Activated CD8-positive, alpha-beta T cell treated with anti-CD3 and anti-CD28 coated beads for 36 hours (primary cell): ENCODE measurements at places on chromosomes 1 and 21. TPM values are rescaled to one million over a fixed set of nuclear protein-coding genes. Genes with fewer than 3 reads are reported as not detected.

GRCh38 chr1:54792686-54793282, 8.3 kb downstream of the TTC22 start:
- no peak overlapping the region for H3K4me3 ChIP-seq
- H3K4me1 ChIP-seq: peaks cover 7% of the 10 kb centered on the region
- peaks cover 5% of the 10 kb centered on the region for H3K36me3 ChIP-seq
- DNase-seq: no peak
- H3K27ac ChIP-seq: no peak overlapping the region

- no peak for DNase-seq
- H3K4me3 ChIP-seq: no peak overlapping the region
- H3K27me3 ChIP-seq: no peaks in the 10 kb centered on the region
- no peaks in the 10 kb centered on the region for H3K36me3 ChIP-seq
- H3K4me1 ChIP-seq: no peaks in the 10 kb centered on the region
Observed at GRCh38 chr1:31221072-31221471, 18.6 kb downstream of the NKAIN1 start.

DNA sequence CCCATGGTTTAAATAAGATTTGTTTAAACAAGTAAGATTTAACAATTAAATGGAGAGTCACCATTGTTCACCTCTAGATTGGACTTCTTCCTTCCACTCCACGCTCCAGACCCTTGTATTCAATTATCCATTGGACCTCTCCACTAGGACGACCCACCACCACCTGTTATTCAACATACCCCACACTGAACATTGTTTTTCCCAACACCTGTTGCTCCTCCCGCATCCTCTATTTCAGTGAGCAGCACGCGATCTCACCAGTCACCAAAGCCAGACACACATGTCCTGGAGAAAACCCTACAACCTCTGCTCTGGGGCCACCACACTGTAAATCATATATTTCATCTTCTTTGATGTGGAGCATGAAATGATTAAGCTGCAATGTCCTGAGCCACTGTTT, 28.6 kb downstream of the ATP8B2 start:
- no peak overlapping the region for H3K4me3 ChIP-seq
- H3K4me1 ChIP-seq: peaks cover 27% of the 10 kb centered on the region
- H3K27me3 ChIP-seq: no peaks in the 10 kb centered on the region
- H3K36me3 ChIP-seq: peaks cover 8% of the 10 kb centered on the region
- no peak for DNase-seq

Gene RAP1A
- 197 TPM for total RNA-seq

GRCh38 chr1:84020151-84020550, 21.2 kb upstream of the TTLL7 start:
- no peak for DNase-seq
- no peaks in the 10 kb centered on the region for H3K36me3 ChIP-seq
- no peak overlapping the region for H3K4me3 ChIP-seq
- no peaks in the 10 kb centered on the region for H3K27me3 ChIP-seq

Gene TMEM50B
- total RNA-seq: 14.4 TPM

GRCh38 chr1:22282364-22282995, 139.6 kb upstream of the WNT4 start:
- peaks cover 19% of the 10 kb centered on the region for H3K27me3 ChIP-seq
- no peaks in the 10 kb centered on the region for H3K36me3 ChIP-seq
- no peak overlapping the region for H3K27ac ChIP-seq
- H3K4me3 ChIP-seq: no peak overlapping the region

- H3K4me3 ChIP-seq: no peak overlapping the region
- no peak overlapping the region for H3K27ac ChIP-seq
- DNase-seq: peak; percentile 2
Observed at GRCh38 chr21:45990741-45991605, 9.4 kb downstream of the COL6A1 start.

DNA sequence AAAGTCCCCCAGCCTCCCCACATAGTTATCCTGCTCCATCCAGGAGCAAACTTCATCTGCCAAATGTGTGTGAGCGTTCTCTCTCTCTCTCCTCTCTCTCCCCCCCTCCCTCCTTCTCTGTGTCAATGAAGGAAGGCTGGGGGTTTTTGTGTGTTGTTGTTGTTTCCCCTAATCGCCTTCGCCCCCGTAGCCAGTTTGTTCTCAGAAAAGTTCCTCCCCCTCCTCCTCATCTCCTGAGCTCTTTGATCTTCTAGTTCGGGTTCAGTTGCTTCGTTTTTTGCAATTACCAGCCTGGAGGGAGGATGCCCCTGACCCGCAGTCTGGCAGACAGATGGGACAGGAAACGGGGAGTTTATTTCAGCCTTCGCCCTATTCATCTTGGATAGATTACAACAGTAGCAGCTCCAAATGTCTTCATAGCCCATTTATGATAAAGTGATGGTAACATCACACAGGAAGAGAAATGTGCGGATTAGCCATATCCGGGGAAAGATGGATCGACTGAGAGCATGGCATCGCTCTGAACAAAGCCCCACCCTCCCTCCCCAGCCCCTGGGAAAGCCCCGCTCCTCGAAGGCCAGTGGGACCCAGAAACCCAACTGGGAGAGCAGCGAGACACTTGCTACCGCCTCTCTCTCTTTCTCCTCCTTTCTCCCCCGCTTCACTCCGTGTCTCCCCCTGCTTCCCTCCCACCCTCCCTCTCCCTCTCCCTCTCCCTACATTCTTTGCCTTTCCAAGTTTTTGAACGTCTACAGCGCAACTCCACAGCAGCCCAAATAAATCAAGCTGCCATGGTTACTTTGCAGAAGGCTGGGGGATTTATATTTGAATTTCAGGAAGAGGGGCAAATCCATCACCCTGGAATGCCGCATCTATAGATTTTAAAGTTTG, 139.7 kb upstream of the ARHGEF16 start:
- H3K27ac ChIP-seq: no peak overlapping the region
- peaks cover 19% of the 10 kb centered on the region for H3K4me1 ChIP-seq
- no peaks in the 10 kb centered on the region for H3K36me3 ChIP-seq
- H3K27me3 ChIP-seq: peaks cover 17% of the 10 kb centered on the region
- H3K4me3 ChIP-seq: no peak overlapping the region
- no peak for DNase-seq

DNA sequence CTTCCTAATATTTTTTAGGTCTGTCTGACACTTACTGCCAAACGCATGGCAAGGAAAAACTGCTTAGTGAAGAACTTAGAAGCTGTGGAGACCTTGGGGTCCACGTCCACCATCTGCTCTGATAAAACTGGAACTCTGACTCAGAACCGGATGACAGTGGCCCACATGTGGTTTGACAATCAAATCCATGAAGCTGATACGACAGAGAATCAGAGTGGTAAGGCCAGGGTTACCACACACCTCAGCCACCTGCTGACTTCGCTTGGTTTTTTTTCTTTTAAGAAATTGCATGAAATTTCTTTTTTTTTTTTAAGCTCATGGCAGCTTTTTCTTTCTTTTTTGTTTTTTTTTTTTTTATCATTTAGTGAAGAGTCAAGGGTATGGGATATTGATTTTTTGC, 17.2 kb downstream of the ATP1A1 start:
- peaks cover 55% of the 10 kb centered on the region for H3K4me1 ChIP-seq
- H3K4me3 ChIP-seq: no peak overlapping the region
- H3K27ac ChIP-seq: no peak overlapping the region
- peaks cover 77% of the 10 kb centered on the region for H3K36me3 ChIP-seq
- no peaks in the 10 kb centered on the region for H3K27me3 ChIP-seq

DNA sequence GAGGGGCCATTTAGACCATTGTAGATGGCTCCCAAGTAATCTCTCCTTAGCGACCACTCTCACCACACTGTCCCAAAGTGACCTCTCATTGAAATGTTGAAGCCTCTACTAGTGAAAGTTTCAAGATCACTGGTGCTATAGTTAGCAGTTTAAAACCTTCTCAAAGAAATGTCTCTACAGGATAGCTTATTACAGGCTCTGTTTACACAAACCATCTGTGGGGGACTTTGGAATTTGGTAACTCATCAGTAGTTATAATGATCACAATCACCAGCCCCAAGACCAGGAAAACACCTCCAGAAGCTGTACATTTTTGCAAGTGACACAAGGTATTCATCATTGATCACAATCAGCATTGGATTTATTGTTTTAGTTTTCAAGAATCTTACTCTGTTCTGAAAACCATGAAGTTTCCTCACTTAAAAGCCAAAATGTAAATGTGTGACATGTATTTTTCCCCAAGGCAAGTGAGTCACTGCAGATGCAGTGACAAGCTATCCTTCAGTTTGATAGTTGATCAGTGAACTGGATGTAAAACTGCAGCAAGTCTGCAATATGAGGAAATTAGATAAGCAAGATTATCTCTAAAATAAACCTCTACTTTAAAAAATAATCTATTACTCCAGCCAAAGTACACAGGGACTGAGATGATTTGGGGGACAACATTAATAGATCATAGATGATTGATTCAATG, 41.9 kb downstream of the C21orf91 start:
- H3K27ac ChIP-seq: peak overlapping the region; percentile 80
- DNase-seq: no peak
- H3K4me1 ChIP-seq: peaks cover 67% of the 10 kb centered on the region
- H3K36me3 ChIP-seq: peaks cover 25% of the 10 kb centered on the region
- no peaks in the 10 kb centered on the region for H3K27me3 ChIP-seq

DNA sequence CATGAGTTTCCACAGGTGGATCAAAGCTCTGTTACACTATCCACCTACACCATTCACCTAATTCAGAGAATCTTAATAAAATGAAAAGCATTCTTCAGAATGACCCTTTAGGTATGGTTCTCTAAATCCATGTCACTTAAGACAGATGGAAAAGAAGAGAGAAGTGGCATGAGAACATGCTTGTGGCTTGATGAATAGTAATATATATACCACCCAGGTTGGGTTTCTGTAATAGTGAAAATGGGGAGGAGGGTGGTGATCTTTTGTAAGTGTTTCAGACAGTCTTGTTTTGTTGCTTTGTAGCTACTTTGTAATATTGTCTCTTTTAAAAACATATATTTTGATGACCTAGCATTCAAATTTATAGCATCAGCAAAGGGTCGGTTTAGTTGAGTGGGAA, 469.8 kb downstream of the USP25 start:
- H3K27me3 ChIP-seq: peaks cover 3% of the 10 kb centered on the region
- no peak overlapping the region for H3K27ac ChIP-seq
- no peaks in the 10 kb centered on the region for H3K36me3 ChIP-seq
- DNase-seq: no peak
- no peaks in the 10 kb centered on the region for H3K4me1 ChIP-seq

Gene MTARC1
- not detected for total RNA-seq

GRCh38 chr1:26225033-26225831, 8.8 kb upstream of the CEP85 start:
- peaks cover 21% of the 10 kb centered on the region for H3K27me3 ChIP-seq
- H3K4me1 ChIP-seq: peaks cover 5% of the 10 kb centered on the region
- no peak overlapping the region for H3K27ac ChIP-seq

DNA sequence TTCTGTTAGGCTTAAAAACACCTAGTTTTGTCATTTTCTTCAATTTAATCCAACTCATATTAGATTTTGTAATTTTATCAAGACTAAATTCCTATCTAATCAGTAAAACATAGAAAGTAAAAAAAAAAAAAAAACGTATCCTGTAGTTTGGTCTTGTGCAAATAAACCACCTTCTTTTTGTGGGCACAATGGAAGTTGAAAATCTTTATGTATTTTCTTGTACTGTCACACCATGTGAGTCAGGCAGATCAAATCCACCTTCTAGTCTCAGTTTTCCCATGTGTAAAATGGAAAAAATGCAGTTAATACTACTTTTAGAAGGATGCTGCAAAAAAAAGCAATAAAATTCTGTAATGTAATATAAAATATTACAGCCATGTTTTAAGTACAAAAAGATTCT, 129.8 kb downstream of the CYYR1 start:
- DNase-seq: no peak
- H3K27ac ChIP-seq: no peak overlapping the region
- peaks cover 1% of the 10 kb centered on the region for H3K27me3 ChIP-seq
- H3K36me3 ChIP-seq: no peaks in the 10 kb centered on the region
- H3K4me1 ChIP-seq: no peaks in the 10 kb centered on the region

DNA sequence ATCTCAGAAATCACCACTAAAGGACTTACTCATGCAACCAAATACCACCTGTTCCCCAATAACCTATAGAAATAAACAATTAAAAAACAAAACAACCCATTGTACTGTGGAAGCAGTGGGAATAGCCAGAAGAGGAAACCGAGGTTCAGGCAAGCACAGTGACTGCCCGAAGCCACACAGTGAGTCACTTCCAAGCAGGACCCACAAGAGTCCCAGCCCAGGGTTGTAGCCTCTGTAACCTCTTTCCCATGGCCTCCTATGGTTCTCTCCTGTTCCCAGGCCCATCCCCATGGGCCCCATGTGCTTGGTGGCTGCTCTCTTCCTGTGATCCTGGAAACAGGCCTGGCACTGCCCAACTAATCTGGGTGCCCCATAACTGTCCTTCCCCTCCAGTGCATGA, 29.0 kb upstream of the HTR1D start:
- no peak for DNase-seq
- H3K36me3 ChIP-seq: no peaks in the 10 kb centered on the region
- H3K27ac ChIP-seq: no peak overlapping the region
- no peaks in the 10 kb centered on the region for H3K4me1 ChIP-seq

Gene TMEM52
- 2.2 TPM for total RNA-seq

Gene CDKN2C
- total RNA-seq: 18.4 TPM
